ENCODE measurements at places on chromosomes 1 and 21. TPM values are rescaled to one million over a fixed set of nuclear protein-coding genes. Genes with fewer than 3 reads are reported as not detected.

Gene SPAG17
- total RNA-seq = not detected

DNA sequence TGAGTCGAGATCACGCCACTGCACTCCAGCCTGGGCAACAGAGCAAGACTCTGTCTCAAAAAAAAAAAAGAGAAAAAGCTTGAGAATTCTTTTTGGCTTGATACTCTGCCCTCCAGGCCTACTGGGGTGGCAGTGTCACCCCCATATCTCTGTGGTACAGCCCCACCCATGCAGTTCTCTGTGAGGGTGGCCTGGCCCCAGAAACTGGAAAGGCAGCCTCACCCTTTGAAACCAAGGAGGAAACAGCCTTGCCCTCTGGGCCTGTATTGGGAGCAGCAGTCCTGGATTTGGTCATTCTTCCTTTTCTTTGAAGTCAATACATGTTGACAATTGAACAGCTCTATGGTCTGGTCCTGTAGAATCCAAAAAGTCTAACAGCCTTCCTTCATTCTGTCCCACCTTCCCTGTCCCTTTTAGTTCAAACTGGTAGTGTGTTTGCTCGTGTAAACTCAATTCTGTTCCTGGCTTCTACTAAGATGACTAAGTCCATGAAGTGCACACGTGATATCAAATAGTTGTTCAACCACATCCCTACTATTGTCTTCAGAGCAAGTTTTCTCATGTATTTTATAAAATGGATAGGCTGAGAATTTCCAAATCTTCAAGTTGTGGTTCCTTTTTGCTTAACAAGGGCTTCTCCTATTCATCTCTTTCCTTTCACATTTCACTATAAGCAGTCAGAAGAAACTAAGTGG is 13.2 kb downstream of the ST7L start:
- DNase-seq = no peak

- peak; percentile 83 for DNase-seq
Measured at GRCh38 chr1:56578138-56578962, 1.0 kb downstream of the PLPP3 start.

DNA sequence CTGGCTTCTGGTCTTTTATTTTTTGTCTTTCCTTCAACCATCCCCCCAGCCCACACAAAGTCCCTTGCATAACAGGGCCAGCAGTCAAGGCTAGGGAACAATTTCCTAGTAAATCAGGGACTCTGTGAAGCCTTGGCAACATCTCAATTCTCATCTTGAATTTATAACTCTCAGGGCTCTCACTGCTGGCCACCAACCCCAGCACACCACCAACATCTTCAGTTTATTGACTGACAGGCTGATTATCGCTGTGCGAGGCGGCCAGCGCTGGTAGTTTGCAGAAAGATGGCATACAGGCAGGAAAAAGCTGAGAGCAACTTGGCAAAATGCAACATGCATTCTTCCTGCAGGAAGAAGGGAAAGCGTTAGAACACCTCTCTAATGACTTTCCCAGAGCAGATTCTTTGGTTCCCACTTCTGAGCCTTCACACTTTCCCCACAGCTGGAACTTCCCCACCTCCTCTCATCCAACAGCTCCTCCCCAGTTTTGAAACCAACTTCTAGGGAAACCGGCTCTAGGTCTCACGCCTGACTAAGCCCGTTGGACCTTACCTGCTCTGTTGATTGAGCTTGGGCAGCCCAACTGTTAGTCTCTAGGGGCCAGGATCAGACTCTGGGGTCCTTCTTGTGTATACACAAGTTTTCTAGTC is 26.3 kb upstream of the CSF1 start:
- no peak for DNase-seq

- no peak for DNase-seq
Measured at GRCh38 chr21:37792046-37792445, 124.2 kb downstream of the KCNJ6 start.

GRCh38 chr1:152869808-152870419 is 8.2 kb upstream of the SMCP start:
- DNase-seq = peak; percentile 77
